ENCODE measurements at places on chromosomes 5 and 9.

DNA sequence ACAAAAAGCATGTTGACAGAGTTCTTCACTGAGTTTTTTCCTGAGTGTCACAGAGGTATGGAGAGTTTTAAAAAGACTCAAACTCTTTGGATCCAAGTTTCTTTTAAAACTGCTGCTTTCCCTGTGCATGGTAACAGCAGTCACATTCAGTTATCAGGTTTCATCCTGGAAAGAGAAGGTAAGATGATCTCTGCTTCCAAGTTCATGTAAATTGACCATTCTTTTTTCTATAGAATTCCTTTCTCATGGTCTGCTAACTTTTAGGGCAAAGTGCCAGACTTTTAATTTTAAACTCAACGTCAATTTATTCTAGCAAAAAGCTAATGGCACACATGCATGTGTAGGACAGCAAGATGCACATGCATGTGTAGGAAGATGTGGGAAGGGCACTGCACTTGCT lies 52.5 kb upstream of the PRLR start:
- DNase-seq = no peak

- DNase-seq = no peak
Observed at GRCh38 chr5:134398609-134399155, 13.0 kb downstream of the CDKN2AIPNL start.

GRCh38 chr9:128304136-128304970 lies 17.9 kb downstream of the TRUB2 start:
- no peak for DNase-seq

DNA sequence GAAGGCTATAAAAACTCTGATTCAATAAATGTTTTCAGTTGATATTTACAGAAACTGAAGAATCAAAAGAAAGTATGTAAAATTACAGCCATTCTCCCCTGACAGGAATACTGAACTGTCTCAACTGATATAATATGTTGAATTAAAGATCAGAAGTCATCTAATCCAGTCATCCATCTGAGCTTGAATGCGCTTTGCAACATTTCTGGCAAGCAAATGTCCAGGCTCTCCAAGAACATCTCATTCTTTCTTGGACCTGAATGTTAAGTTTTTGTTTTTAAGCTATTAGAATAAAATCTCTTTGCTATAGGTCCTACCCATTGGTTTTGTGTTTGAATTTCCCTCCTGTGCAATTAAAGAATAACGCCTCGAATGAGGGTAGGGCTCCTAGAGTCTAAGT lies 120.5 kb downstream of the MPDZ start:
- no peak for DNase-seq

DNA sequence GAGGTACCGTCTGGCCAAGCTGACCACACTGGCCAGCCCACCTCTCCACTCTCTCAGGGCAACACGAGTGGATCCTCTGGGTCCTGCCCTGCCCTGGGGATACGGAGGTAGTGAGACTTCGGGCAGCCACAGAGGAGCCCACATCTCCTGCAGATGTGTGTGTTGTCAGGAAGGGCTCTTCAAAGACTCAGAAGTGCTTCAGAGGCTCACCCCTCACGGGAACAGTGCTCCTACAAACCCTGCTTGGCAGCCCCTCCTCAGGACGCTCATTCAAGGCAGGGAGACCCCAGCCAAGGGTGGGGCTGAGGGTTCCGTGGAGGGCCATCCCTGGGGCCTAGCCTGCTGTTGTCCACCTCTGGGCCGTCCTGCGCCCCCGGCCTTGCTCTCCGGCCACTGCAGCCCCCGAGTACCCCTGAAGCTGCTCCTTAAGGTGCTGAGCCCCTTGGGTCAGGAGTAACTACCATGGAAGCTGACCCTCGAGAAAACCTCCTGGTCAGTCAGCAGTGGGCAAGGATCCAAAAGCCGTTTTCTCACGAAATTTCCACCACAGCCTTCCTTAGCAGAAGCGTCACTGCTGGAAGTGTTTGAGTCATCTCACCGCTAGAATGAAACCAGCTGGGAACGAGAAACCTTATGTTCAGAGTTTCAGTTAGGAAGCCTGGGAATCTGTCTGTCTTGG lies 23.2 kb upstream of the LRRC14B start:
- DNase-seq = no peak

- no peak for DNase-seq
Observed at GRCh38 chr5:133921979-133922378, 46.4 kb downstream of the C5orf15 start.

DNA sequence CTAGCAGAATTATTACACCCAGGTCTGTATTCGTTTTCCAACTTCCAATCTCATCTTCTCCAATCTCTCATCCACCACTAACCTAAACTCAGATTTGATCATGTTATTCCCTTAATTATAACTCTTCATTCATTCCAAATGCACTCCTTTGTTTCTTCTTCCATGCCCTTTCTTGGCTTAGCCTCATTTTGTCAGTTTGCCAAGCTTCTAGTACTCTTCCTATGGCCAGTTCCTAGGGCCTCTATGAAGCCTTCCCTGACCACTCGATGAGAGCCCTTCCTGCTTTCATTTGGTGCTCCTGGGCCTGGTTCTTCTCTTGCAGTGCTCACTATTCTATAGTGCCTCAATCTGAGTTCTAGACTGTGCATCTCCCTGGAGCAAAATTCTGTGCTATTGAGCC lies 5.8 kb downstream of the FAM219A start:
- no peak for DNase-seq

DNA sequence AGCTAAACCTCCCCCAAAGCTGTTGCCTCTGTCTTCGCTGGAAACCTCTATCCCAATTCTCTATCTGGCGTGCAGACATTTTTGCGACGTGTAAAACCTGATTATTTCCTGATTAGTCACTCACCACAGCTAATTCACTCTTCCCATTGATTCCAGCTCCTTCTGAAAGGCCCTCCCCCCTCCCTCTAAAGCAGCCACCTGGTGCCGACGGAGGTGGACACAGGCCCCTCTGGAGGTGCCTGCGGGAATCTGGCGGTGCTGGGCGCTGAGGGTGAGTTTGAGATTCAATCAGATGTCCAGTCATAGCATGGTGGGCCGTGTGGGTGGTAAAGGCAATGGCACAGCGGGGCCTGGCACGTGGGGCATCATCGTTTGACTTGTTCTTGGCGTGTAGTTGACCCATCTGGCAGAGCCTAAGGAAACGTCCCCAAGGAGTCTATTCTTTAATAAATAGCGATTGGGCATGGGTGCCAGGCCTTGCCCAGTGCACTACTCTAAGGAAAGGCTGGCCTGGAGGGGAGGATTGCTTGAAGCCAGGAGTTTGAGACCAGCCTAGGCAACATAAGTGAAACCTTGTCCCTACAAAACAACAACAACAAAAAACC lies 271.1 kb upstream of the MVB12B start:
- no peak for DNase-seq

DNA sequence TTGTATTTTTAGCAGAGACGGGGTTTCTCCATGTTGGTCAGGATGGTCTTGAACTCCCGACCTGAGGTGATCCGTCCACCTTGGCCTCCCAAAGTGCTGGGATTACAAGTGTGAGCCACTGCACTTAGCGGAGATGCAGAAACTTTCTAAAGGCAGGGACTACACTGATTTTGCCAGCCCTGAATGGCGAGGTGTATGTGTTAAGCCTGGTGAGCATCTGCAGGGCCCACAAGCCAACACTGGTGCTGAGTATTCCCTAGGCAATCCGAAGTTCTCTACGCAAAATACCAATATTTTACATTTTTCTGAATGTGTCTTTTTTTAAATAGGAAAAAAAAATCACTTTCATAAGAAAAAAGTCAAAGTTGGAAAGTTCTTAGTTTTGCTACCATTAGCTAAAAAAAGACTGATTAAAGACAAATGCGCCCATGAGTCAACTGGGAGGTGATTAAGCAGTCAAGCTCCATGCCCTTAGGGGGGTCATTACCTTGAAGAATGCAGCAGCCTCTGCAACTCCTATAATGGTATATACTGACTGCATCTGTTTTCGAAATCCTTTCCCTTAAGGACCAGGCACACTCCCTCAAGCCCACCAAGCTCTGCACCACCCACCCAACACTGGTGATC lies 502.8 kb downstream of the BNC2 start:
- no peak for DNase-seq

- DNase-seq = no peak
Observed at GRCh38 chr5:176373100-176373818, 8.0 kb downstream of the ARL10 start.

DNA sequence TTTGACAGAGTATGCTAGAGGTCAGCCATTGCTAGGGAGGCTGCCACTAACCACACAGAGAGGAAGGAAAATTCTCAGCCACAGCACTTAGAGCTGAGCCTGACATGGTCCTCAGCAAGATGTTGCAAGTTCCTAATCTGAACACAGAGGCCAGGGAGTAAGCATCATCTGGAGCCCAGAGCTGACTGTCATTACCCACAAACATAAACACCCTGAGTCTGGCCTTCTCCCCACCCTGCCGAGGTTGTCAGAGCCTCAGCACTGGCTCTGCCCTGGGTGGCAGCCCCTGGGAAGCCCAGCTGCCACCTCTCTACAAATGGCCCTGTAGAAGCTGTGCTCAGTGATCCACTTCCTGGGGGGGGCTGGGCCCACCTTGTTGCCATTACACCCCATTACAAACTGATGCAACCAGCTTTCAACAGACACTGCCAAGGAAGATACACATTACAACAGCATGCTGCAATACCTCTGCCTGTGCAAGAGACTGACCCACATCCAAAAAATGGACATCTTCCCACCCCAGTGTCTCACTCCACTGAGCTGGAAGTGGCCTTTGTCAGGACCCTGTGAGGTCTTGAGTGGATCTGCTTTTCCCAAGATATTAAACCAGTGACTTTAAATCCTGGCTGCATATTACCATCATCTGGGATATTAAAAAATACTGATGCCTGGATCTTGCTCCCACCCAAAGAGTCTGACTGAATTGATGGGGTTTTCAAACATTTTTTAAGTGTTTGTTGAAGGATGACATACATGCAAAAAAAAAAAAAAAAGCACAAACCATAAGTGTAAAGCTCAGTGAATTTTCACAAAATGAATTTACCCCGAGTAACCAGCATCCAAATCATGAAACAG lies 33.0 kb downstream of the IRF1 start:
- no peak for DNase-seq

GRCh38 chr9:133876144-133876543 lies 116.0 kb downstream of the VAV2 start:
- DNase-seq = peak; percentile 54
